Amygdala (tissue), 56 donors: ENCODE measurements at places on chromosomes 5 and 9.

DNA sequence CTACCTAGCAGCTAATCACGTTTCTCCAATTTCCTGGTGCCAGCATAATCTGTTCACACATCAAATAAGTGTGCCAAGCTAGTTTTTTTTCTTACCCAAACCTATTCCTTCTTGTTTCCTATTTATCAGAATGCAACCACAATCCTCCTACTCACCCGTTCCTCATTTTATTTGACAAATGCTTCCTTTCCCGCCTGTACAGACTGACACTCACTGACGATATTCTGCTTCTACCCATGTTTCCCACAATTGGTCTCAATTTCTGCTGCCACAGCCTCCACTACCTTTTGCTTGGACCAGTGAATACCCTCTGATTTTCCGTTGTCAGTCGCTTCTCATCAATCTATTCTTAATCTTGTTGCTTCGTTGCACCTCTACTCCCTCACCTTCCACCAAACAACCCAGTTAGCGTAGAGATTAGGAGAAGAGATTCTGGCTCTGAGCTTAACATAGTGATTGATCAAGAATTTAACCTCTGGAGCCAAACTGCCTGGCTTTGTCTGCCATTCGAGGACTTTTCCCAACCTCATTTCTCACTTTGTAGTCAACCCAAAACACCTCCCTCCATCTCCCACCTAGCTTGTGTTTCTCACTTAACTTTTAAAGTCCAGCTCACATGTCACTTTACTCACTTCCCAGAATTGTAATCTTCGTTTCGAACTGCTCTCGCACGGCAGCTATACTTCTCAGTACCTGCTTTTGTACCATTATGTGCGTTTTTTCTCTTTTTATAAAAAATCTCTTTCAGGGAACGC, 729 bp upstream of the TMEM38B start:
- DNase-seq = no peak

DNA sequence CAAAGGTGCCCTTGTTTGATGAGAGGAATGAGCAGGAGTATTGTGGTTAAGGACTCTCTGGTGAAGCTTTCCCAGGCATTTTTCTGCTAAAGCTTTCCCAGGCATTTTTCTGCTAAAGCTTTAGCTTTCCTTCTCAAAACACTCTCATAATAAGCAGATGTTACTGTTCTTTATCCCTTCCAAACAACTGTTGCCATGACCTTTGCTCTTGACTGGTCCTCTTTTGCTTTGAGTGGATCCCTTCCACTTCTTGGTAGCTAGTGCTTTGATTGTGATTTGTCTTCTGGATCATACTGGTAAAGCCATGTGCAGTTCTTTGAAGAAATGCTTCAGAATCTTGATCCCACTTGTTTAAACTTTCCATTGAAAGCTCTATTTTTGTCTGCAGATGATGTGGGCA, 85.8 kb downstream of the GPBP1 start:
- DNase-seq = no peak

GRCh38 chr9:88218726-88219125, 80.5 kb upstream of the SPATA31C2 start:
- DNase-seq = no peak

GRCh38 chr5:54579591-54580295, 62.2 kb downstream of the SNX18 start:
- no peak for DNase-seq

GRCh38 chr5:139390639-139391569, 1.2 kb upstream of the MZB1 start:
- no peak for DNase-seq
